Bone marrow (tissue), 2 donors: ENCODE measurements at places on chromosomes 4 and X.

- no peak for DNase-seq
These were observed 24.8 kb downstream of the LRBA start for GRCh38 chr4:150990250-150990649.

DNA sequence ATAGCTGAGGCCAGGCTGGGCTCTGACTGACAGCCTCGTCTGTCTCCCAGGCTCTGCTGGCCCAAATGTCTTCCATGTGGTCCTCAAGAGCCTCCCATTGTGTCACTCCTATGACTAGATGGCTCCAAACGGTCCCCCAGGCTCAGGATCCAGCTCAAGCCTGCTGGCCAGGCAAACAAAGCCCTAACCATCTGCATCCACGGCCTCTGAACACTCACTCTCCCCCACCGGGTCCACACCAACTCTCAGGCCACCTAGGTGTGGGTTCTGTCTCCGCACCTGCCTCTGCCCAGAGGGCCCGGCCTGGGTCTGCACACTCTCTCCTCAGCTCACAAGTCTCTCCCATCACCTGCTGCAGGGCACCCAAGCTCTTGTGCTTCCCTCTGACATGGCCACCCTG lies 52.9 kb downstream of the JAKMIP1 start:
- no peak for DNase-seq

DNA sequence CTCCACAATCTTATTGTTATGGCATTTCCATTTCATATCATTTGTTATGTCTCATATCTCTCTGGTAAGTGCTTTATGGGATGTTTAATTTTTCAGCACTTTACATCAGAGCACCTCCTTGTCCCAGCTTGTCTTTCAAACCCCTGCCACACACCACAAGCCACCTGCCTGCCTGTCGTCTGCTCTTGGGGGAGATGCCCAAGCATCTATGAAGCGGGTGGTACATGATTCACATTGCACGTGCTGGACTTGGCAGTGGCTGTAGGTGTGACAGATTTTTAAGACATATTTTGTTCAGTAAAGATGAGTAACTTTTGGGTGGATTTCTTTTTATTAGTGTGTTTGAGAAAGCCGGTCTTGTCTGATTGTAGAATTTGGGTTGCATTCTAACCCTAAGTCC lies 14.2 kb upstream of the SPATA4 start:
- DNase-seq: no peak

GRCh38 chr4:100177126-100177525 lies 13.1 kb downstream of the DDIT4L start:
- no peak for DNase-seq

DNA sequence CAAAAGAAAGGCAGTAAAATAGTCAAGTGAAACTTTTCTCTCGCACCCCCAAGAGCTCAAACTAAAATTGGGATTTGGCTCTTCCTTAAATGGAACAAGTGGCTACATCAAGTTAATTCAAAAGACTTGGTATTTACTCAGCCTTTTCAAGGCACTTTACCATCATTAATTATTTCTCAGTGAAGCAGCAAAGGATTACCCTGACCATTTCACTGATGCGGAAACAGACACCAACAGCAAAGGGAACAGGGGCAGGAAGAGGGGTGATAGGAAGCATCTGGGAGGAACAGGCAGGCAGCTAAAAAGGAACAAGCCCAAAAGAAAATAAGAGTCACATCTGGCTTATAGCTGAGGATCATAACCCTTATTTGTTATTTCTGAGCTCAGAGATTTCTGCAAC lies 2.7 kb downstream of the SCML2 start:
- peak; percentile 68 for DNase-seq

GRCh38 chrX:118978451-118978850 lies 4.0 kb downstream of the LONRF3 start:
- no peak for DNase-seq

- no peak for DNase-seq
These were observed 1050.0 kb downstream of the ADGRL3 start for GRCh38 chr4:62250100-62250499.

DNA sequence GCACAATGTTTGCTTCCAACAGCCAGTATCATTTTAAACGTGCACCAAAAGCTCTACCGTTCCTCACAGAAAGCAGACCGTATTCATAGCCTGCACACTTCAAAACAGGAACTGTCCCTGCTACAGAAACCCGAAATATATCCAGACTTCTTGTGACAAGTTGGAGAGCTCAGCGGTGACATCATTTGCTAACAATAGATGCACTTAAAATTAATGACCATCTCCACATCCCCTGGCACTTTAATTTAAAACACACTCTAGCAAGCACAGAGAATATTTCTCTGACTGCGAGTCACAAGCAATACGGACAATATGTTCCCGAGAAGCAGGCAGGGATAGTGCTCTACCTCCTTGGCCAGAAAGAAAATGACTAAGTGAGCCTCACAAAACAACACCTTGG lies 2.5 kb downstream of the NYX start:
- no peak for DNase-seq

DNA sequence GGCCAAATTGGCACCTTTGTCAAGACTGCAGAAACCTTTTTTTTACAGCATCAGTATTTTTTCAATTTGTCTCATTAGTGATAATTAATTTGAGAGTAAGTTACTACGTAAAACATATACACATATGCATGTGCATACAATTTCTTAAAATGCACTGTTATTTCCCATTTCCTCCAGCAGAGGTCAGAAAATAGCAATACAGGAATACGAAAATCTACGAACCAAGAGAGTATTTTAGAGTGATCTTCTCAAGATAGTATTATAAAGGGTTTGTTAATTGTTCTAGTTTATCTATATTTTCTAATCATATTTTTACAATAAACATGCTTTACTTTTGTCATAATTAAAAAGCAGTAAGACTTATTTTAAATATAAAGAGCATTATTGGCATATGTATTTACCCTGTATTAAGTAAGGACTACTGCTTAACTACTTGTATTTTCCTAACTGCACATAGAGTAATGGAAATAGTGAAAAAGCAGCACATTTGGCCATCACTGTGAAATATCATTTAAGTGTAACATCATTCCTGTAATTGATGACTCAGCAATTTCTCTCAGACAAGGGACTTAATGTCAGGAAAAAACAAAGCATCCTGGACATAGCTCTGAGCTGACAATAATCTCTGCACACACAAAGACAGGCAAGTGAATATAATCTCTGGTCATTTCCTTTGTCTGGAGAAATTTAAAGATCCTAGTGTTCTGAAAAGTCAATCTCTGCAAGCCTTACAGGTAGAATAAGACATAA lies 45.6 kb downstream of the MAOB start:
- DNase-seq: no peak

- DNase-seq: no peak
These were observed 58.6 kb downstream of the PALLD start for GRCh38 chr4:168555437-168555836.

DNA sequence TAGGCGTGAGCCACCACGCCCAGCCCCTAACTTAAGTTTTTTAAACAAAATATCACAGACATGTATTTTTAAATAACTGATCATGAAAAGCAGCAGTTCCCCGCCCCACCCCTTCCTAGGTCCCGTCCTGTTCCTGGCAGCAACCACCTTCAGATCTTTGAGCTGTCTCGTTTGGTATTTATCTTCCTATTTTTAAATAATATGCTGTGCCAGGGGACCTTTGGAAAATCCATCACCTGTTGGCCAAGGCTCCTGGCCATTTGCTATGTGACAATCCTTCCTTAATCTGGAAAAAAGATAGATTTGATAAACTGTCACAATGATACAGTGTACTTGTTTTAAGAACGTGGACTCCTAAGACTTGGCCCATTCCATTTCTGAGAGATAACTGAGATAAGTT lies 10.7 kb downstream of the GATB start:
- no peak for DNase-seq
